Spleen (tissue), 13 donors: ENCODE measurements at places on chromosomes 5 and 9.

- peak; percentile 68 for DNase-seq
Observed at GRCh38 chr5:1888541-1889251, 6.0 kb upstream of the IRX4 start.

DNA sequence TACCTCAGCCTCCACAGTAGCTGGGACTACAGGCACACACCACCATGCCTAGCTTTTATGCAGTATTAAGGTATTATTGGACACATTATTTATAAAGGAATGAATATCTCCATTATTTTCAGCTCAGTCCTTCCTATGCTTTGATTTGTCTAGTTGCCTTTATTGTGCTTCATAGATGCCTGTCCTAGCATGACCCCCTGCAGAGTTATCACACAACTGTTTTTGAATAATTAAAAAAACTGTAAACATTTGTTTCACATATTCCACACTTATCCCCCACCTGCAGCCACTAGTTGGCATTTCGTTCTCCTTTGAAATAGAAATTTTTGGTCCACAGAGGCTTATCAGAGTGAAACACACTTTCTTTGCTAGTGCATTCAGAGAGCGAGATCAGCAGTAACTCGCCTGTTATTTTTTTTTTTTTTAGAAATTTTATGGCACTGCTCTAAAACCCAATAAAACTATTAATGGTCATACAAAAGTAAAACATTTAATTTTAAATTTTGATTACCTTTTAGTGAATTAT is 151.8 kb upstream of the RASA1 start:
- no peak for DNase-seq

DNA sequence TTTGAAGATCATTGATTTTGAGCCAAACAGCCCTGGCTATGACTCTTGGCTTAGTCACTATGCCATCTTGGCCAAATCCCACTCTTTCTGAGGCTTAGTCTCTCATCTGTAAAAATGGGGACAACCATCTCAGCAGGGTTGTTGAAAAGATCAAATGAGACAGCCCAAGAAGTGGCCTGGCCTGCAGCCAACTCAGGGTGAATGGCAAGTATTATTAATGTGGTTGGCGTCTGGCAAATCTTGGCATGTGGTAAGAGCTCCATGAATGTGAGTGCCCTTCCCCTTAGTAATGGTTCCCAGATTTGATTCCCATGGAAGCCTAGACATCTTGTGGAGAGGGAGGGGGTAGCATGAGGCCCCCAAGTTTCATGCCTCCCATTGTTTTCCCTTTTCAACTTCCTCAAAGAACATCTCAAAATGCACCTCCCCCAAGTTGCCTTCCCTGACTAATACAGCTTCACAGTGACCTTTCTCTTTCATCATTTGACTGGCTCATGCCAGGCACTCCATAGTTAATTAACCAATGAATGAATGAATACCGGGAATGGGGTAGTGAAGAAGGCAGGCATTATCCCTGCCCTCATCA is 11.8 kb upstream of the TGFBI start:
- no peak for DNase-seq

DNA sequence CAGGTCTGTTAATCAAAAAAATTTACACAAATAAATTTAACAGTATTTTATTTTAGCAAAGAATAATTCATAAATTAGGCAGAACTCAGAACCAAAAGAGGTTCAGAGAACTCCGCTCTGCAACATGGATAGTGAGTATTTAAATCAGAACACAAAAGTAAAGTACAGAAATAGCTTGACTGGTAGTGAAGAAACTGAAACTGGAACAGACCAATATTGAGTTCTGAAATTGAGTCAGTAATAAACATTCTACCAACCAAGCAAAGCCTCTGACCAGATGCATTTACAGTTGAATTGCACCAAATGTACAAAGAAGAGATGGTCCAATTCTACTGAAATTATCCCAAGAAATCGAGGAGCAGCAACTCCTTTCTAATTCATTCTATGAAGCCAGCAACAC is 1542.8 kb downstream of the EFNA5 start:
- DNase-seq: no peak

- no peak for DNase-seq
Observed at GRCh38 chr5:143835251-143835650, 23.3 kb downstream of the HMHB1 start.

DNA sequence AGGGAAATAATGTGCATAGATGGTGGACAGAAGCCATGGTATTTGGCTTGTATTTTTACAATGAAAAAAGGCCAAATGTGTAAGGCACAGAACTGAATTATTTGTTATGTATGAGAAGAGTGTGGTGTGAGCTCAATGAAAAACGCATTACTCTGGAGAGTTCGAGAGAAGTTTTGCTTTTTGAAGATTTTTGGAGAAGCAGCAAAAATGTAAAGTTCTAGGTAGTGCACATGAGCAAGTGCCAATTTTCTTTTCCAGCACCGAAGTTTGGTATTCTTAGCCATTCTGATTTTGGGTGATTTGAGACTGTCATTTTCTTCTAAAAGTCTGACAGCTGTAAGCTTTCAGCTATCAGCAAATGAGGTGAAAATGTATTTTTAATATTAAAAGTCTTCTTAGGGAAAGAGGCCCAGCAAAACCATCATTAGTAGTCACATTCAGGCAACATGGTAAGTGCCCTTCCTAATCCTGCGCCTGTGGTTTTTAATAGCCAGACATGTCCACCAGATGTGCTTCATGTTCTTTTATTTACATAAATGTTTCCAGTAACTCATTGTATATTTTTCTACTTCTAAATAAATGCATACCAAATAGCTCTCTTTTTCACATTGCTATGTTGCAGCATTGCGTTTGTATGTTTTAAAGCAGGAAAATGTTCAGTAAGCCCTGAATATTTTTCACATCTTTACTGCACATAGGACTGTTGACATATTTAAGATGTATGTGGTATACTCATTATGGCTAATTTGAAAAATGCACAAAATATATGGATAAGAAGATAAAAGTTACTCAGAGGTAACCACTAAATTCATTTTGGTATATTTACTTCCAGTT is 50.4 kb downstream of the RASGRF2 start:
- DNase-seq: no peak

DNA sequence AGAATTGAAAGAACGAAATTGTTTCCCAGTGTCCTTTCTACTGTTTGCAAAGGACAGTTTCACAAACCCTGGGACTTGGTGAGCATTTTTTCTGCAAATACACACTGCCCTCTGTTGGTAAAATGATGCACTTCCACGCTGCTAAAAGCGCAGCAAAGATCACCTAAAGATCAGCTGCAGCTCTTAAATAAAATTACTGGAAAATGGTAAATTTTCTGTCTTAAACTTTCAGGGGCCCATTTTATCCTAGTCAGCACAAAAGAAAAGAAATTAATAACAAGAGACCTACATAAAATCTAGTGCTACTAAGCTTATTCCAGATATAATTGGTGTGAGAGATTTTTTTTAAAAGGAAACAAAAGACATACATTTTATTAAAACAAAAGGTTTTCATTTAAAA is 566.0 kb downstream of the CAAP1 start:
- DNase-seq: no peak

DNA sequence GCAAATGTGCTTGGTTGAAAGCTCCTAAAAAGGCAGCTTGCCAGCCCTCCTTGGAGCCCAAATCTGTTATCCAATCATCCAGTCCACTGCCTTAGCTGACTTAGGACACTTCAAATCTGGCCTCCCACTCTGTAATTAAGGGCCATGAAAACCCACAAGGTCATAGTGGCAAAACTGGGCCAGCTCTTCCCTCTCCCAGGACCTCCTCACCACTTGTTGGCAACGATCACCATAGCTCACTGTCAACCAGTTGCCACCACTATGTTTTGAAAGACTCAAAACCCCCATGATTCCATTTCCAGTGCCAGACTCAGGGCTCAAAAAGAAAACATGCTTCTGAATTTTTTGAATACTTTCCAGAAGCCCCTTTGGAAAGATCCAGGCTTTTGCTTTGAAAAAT is 107.5 kb downstream of the NREP start:
- DNase-seq: no peak

DNA sequence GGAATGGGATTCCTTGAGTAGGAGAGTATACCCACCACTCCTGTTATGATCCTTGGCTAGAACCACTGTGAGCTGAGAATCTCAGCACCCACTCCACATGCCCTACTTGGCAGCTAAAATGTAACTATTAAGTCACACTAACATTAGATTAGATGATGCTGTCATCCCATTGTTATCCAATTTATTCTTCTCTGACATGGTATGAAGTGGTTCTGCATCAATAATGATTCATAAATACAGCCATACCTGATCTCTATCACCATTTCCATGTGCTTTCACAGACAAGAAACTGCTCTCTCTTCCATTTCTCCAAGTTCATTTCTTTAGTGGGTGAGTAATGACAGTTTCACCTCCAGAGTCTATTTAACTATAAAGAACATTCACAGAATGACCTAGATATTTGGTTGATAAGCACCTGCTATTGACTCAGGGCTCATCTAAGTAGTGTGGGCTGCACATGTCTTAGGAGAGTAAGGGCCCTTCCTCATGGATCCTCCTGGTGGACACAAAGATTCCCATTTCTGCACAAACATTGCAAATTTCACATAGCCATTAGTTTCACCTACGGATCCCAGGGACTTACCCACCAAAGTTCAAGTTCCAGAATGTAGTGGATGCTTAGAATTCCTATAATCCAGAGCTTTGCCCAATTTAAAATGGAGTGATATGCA is 187.9 kb downstream of the EBF1 start:
- DNase-seq: no peak

GRCh38 chr9:5510989-5511388 is 658 bp downstream of the PDCD1LG2 start:
- no peak for DNase-seq

DNA sequence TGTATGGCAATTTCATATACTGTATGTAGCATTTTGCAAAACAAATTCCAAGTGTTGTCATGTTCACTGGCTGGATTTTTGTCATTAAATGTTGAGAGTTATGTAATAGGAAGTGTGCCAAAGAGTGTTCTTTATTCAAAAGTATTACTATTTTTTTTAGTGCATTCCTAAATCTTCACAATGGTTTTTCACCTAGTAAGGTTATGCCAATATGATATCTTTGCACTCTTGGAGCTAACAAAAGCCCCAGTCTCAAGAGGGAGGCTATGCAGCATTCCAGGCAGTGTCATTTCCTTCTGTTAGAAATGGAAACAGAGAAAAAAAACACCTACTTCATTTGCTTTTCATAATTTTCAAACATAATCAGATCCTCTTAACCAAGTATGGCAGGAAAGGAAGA is 5.1 kb upstream of the SSBP2 start:
- no peak for DNase-seq

GRCh38 chr5:35194635-35195471 is 35.4 kb downstream of the PRLR start:
- DNase-seq: no peak

GRCh38 chr5:1641041-1641440 is 117.3 kb upstream of the LPCAT1 start:
- DNase-seq: peak; percentile 69

GRCh38 chr5:133595465-133595864 is 16.9 kb downstream of the FSTL4 start:
- DNase-seq: no peak

DNA sequence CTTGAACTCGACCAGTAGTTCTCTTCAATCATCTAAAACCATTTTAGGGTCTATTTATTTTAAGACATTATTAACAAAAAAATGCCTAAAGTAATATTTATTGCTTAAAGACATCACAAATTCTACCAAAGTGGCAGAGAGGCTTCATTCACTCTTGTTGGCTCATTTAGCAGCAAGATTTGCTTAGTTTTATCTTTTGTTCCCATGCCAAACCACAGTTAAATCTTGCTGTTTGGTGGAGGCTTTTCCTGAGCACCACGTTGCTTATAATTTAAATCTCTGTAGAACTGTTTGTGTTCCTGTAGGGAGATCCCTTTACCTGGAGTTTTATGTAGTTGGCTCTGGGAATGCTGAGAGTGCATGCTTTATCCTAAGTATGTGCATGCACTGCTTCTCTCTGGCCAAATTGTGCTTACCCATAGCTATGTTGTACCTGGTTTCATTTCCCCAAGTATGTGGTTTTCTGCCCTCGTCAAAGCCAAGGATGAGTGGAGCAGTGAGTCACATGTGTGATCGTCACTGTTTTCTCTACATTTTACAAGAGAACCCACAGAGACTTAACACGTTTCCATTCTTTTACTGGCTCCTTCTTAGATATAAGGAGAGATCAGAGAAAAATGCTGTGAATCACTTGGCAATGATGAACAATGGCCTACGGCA is 42.1 kb upstream of the MAST4 start:
- no peak for DNase-seq

- DNase-seq: peak; percentile 83
Observed at GRCh38 chr9:93567271-93567959, 9.0 kb upstream of the PHF2 start.

DNA sequence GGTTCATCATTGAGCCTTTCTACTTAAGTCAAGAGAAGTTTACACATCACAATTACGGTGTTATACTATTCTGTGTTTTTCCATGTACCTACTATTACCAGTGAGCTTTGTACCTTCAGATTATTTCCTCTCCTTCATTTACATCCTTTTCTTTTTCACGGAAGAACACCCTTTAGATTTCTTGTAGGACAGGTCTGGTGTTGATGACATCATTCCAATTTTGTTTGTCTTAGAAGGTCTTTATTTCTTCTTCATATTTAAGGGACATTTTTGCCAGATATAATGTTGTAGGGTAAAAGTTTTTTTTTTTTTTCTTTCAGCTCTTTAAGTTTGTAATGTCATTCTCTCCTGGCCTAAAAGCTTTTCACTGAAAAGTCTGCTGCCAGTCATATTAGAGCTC is 637.1 kb upstream of the RIOK2 start:
- no peak for DNase-seq

GRCh38 chr9:93896093-93896492 is 59.1 kb downstream of the BARX1 start:
- peak; percentile 46 for DNase-seq

- no peak for DNase-seq
Observed at GRCh38 chr5:165781738-165782137, 2276.3 kb downstream of the MAT2B start.

DNA sequence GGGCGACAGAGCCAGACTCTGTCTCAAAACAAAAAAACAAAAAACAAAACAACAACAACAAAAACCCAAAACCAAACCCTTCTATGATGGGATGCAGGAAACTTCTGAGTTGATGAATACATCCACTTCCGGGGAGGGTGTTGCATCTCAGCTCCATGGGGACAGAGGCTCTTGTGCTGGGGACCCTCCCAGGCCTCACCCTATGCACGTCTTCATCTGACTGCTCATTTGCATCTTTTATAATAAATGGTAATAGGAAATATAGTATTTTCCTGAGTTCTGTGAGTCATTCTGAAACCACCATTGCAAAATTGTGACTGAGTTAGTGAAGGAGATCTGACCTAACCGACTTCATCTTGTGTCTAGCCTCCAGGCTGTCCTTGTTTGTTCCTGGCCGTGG is 109.5 kb upstream of the SLC28A3 start:
- no peak for DNase-seq
